GM23338 (cell line): ENCODE measurements at places on chromosomes 12 and 14.

DNA sequence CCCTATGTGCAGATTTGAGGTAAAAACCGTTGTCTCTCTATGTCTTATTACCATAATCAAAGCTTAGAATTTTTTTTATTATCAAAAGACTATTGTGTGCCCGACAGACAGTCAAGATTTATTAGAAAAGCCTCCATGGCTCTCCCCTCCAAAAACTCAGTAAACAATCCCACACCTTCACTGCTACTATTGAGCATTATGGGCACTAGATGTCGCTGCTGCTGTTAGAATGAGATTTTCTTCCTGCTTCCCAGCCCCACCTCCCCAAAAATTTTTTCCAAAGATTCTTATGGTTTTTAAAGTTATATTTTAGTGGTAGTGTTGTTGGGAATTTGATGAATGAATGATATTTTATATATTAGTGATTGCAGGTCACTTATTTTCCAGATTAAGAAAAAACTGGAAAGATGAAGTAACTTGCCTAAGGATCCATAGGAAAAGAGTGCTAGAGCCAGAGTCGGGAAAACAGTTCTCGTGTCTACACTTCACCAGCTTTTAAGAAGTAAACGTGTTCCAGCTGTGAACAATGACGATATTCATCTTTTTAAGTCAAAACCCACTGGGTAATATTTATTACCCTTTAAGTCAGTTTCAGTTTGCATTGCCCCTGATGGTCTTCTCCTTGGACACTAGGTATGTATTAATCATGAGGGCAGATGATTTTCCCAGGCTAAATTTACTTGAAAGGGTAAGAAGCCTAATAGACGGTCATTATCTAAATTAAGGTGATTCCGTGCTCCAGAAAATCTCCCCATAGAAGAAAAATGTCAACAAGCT is 12.2 kb upstream of the FOXG1 start:
- peak; percentile 79 for DNase-seq

- no peak for DNase-seq
Measured at GRCh38 chr12:2319737-2320506, 267.1 kb downstream of the CACNA1C start.

- DNase-seq, result peak; percentile 23
Measured at GRCh38 chr14:50823762-50824636, 7.0 kb downstream of the NIN start.

DNA sequence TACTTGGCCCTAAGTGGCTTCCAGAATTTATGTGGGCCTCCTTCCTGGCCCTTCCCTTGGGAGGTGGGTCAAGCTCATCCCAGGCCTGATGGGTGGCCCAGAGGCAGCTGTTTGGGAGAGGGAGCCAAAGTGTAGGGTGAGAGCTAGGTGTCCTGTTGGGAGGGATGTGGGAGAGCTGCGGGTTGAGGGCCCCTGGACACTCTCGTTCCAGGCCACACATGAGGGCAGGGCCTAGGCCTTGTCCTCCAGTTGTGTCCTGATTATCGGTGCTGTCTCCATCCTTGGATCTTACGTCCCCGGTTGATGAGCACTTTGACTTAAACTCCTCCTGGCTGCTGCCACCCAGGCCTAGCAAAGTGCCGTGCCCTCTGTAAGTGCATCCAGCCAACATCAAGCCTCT is 177.5 kb upstream of the VASH1 start:
- DNase-seq, result no peak

GRCh38 chr14:99733540-99734405 is 49.7 kb downstream of the CYP46A1 start:
- no peak for DNase-seq
